ENCODE measurements at places on chromosomes 5 and 9. TPM values are rescaled to one million over a fixed set of nuclear protein-coding genes. Genes with fewer than 3 reads are reported as not detected.

DNA sequence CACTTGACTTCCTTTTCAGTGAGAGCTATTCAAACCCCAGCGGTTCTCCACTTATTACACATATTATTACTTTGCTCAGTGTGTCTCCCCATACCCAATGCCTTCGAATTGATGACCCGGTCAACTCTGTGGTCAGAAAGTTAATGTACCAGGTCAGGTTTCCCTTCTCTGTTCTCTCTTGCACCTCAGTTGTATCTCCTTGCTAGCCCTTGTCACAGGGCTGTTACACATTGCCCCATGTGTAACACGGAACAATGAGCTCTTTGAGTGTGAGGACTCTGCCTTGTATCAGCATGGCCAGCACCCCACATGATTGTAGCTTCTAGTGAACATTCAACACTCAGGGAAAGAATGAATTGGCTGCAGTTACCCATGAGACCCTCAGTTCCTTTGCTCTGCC is 73.6 kb downstream of the DOCK2 start:
- DNase-seq = no peak

DNA sequence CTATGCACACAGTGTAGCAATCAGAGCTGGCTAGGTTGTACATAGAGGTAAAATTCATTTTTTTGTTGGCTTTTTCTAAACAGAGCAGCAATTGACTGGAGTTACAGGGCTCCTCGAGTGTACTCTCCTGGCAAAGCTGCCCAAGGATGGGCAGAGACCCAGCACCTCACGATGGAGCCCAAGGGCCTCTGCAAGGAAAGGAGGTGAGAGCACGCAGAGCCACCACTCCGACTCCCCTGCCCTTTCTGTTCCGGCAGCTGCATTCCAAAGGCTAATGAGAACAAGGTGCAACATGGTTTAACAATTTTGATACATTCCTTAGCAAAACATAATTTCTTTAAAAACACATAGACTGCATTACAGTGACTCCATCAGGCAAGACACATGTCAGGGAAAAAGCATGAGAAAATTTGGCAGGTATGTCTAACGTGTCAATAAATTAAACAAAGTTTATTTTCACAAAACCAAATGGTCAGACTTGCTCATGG is 47.5 kb downstream of the SAXO1 start:
- no peak for DNase-seq

DNA sequence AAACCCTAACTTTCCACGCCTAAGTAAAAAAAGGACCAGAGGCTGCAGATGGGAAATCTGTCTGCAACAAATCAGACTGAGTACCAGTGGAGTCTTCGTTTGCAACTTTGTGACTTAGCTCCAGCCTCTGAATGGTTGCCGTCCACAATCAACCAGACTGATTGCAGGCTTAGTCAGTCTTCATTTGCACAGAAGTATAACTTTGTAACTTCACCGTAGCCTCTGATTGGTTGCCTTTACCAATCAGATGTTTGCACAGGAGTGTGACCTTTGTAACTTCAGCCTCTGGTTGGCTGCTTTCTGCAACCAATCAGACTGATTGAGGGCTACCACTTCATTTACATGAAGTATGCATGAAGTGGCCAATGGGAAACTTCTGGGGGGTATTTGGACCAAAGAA is 53.7 kb downstream of the TGFBR1 start:
- no peak for DNase-seq

Gene SPATA31D4
- not detected for total RNA-seq

GRCh38 chr5:164671640-164672039 is 1166.2 kb downstream of the MAT2B start:
- no peak for DNase-seq

Gene N4BP3
- 2.7 TPM for total RNA-seq

Gene LRSAM1
- 52.1 TPM for total RNA-seq

DNA sequence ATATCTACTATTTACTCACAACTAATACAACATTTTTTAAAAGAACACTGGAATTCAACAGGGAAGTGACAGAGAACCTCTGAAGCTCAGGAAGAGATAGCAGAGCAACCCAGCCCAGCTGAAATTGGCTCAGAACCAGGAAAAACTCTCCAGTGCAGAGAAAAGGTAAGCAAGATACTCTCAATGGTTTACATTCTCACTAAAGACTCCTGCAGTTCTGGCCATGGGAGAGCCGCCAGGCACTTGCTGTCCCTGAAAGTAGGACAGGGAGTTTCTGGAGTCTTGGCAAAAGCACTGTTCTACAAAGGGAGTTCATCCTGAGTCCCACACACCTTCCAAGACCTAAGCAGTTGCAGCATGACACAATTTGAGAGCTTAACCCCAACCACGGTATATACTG is 330.8 kb downstream of the TRIM36 start:
- DNase-seq = no peak

Gene CFAP90
- total RNA-seq = not detected

DNA sequence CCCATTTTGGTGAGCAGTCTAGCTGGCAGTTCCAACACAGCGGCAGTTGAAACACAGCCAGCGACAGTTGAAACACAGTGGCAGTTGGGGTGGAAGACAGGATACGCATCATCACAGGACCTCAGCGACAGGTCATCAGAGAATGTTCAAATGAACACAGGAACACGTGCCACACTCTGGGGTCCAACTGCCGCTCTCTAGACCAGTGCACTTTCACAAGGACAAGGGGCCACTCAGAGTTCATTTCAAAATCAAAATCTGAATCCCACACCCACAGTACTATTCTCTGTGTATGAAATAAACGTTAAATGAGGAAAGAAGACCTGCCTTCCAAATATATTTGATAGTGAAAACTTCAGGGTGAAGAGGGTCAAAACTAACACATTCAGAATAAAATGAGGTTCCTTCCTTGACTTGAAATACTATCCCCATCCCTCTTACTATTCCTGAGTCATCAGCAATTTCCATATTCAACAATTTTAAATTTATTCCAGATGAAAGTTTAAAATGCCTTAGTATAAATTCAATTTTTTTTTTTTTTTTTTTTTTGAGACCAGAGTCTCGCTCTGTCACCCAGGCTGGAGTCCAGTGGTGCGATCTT is 53.0 kb upstream of the SIMC1 start:
- DNase-seq = no peak

DNA sequence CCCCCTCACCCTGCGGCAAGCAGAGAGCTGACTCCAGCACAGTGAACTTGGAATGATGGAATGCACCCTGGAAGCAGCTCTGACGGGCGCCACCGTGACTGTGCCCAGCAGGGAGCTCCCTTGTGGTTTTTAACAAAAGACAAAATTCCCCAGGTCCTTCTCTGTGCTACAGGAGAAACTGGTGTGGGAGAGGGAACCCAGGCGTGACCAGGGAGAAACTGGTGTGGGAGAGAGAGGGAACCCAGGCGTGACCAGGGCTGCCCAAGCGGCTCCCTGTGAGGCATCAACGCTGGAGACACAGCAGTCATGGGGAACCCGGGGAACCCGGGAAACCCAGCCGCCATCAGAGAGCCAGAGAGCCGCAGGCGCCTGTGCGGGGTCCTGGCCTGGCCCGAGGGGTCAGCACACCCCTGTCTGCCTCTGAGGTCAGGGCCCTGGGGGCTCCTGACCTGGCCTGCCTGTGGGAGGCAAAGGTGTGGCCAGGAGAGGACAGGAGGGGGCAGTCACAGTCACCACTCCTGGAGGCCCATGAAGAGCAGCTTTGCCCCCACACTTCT is 3.1 kb upstream of the AHRR start:
- DNase-seq = no peak

Gene HAVCR1
- not detected for total RNA-seq

DNA sequence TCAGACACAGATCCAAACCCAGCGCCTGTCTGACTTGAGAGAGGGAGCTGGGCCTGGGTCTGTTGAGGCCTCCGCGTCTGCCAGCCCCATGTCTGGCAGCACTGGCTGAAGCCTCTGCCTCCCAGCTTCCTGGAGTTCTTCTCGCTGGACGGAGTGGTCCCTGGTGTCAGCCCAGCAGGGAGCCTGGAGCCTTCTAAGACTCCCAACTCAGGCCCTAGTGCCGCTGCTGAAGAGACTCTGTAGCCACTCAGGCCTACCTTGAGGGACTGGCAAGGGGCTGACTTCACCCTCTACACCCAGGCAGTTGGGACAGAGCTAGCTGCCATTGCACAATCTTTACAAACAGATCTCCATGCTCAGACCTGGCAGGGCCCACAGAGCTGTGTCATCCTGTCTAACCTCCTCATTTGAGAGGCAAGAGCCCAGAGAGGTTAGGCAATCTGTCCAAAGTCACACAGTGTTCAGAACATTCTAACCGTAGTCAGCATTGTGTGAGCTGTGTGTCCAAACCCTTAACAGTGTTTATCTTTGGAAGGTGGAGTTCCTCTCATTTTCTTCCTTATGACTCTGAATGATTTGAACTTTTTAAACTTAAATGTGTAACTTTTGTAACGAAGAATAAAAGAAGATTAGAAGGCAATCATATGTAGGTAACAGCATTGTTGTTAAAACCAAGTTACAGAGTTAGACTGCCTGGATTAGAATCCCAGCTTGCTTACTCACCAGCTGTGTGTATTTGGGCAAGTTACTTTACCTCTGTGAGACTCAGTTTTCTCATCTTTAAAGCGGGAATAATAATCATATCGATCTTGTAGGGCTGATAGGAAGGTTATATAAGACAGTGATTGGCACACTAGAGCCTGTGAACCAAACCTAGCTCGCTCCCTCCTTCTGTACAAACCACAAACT is 4.6 kb upstream of the DUSP1 start:
- DNase-seq = peak; percentile 88

GRCh38 chr5:157558041-157558595 is 17.5 kb downstream of the ADAM19 start:
- DNase-seq = no peak

Gene PCDHGA6
- total RNA-seq = 6.7 TPM

DNA sequence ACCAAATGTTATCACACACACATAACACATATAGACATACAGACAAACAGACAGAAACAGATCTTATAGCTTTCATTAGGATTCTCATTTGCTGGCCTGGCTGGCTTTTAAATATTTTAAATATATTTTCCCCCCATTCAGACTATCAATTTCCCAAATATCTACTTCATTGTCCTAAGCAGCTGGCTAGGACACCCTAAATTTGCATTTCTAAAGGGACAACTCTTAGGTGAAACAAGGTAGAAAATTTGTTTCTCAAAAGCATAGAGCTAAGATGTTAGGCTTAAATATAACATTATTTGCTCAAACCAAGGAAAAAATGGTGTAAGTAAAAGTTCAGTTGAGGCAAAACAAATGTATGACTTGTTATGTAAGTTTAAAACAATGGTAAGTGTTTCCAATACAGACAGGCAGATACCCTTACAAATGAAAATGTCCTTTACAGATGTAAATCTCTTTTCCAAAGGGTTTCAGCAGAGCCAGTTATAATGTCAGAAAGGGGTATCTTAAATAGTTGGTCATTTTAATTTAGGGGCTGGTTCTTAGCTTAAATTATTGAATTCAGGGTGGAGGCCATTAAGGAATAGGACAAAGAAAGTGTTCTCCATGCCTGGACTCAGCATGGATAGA is 522.8 kb downstream of the DMRTA1 start:
- DNase-seq = no peak

- no peak for DNase-seq
These were observed 75.6 kb downstream of the GAPVD1 start for GRCh38 chr9:125337236-125337635.

GRCh38 chr5:23147625-23148024 is 294.5 kb upstream of the CDH12 start:
- no peak for DNase-seq

- no peak for DNase-seq
These were observed 20.7 kb upstream of the SHOC1 start for GRCh38 chr9:111815285-111816070.

Gene TLR4
- total RNA-seq = 15.6 TPM

Gene CNTFR
- 7.8 TPM for total RNA-seq

GRCh38 chr5:156402387-156402921 is 75.5 kb downstream of the SGCD start:
- no peak for DNase-seq

- DNase-seq = no peak
These were observed 54.0 kb upstream of the OLFM1 start for GRCh38 chr9:135033487-135033886.

GRCh38 chr5:65791712-65792673 is 70.0 kb downstream of the NLN start:
- DNase-seq = no peak

GRCh38 chr5:148387325-148387724 is 3.6 kb downstream of the FBXO38 start:
- DNase-seq = no peak

DNA sequence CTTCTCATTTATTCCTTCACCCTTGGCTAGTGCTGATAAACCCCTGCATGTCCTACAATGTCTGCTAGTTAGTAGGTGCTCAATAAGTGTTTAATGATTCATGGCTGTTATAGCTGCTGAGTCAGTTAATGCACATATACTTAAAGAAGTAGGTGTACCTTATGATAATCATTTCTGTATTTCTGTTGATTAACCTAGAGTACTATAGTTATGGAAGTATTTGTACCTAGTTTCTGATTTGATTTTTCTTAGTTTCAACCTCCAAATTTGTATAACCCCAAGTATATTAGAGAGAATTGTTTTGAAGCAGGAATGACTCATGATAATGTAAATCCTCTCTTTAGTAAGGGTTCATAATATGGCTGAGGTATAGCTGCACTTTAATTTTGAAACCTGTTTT is 8.9 kb downstream of the SMAD5 start:
- no peak for DNase-seq

- no peak for DNase-seq
These were observed 195.0 kb upstream of the TBC1D2 start for GRCh38 chr9:98450496-98450895.

Data from Right ventricle myocardium superior (tissue), 1 donor.